Activated naive CD8-positive, alpha-beta T cell treated with anti-CD3 and anti-CD28 coated beads for 36 hours (primary cell): ENCODE measurements at places on chromosomes 12 and 14. TPM values are rescaled to one million over a fixed set of nuclear protein-coding genes. Genes with fewer than 3 reads are reported as not detected.

APOF gene
- total RNA-seq: not detected

INF2 gene
- 67.8 TPM for total RNA-seq

SLC7A8 gene
- 2.8 TPM for total RNA-seq

LMO3 gene
- not detected for total RNA-seq

FAM90A1 gene
- 0.41 TPM for total RNA-seq

ERP29 gene
- 85.6 TPM for total RNA-seq

ADAM21 gene
- total RNA-seq: 0.24 TPM

IPO8 gene
- 45.7 TPM for total RNA-seq

PIP4P1 gene
- 27.6 TPM for total RNA-seq

POTEG gene
- not detected for total RNA-seq

DNA sequence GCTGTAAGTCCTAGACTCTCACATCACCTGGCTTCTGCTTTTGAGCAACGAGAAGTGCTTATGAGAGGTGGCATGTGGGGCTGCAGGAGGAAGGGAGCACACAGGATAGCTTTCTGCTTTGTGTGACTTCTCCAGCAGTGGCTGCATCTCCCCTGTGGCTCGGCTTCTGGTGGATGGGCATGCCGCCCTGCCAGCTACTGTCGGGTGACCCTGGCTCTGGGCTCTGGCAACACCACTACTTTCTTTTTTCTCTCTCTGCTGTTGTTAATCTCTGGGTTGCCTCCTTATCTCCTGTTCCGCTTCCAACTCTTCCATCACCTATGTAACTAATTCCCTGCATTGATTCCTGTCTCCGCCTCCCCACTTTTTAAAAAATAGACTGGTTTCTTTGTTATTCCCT, 209.1 kb upstream of the DAAM1 start:
- H3K27me3 ChIP-seq: no peaks in the 10 kb centered on the region
- H3K4me1 ChIP-seq: no peaks in the 10 kb centered on the region
- no peak overlapping the region for H3K27ac ChIP-seq
- H3K4me3 ChIP-seq: no peak overlapping the region
- no peaks in the 10 kb centered on the region for H3K36me3 ChIP-seq

- no peaks in the 10 kb centered on the region for H3K4me1 ChIP-seq
- no peak overlapping the region for H3K27ac ChIP-seq
- DNase-seq: no peak
- H3K4me3 ChIP-seq: no peak overlapping the region
Measured at GRCh38 chr12:82675246-82675645, 11.5 kb upstream of the TMTC2 start.

GRCh38 chr12:46184798-46185595, 83.8 kb downstream of the SLC38A1 start:
- H3K36me3 ChIP-seq: peaks cover 59% of the 10 kb centered on the region
- no peaks in the 10 kb centered on the region for H3K27me3 ChIP-seq
- peaks cover 38% of the 10 kb centered on the region for H3K4me1 ChIP-seq
- no peak overlapping the region for H3K4me3 ChIP-seq
- no peak for DNase-seq

DNA sequence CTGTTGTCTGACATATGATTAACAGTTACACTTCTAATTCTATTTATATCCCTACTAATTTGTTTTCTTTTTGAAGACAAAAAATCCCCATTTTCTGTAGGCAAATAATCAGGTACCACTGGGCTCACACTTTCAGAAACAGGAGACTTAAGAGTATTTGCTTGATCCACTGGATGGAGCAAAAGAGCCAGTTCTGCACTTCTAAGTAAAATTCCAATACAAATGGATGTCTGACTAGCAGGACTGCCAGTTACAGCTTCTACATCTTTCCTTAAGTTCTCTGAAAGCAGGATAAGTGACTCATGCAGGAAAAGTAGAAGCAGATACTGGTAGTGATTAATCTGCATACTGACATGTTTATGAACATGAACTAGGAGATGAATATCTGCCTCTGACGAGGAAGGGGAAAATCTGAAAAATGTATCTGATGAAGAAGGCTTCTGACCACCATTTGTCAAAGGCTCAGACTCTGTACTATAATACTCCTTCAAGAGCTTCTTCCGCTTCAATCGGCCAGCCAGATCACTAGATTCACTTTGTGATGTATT, 73.8 kb upstream of the ANKS1B start:
- H3K36me3 ChIP-seq: peaks cover 34% of the 10 kb centered on the region
- no peak for DNase-seq
- no peak overlapping the region for H3K4me3 ChIP-seq
- H3K4me1 ChIP-seq: no peaks in the 10 kb centered on the region

GRCh38 chr12:66092559-66093269, 37.8 kb downstream of the LLPH start:
- H3K27ac ChIP-seq: no peak overlapping the region
- DNase-seq: no peak

DNA sequence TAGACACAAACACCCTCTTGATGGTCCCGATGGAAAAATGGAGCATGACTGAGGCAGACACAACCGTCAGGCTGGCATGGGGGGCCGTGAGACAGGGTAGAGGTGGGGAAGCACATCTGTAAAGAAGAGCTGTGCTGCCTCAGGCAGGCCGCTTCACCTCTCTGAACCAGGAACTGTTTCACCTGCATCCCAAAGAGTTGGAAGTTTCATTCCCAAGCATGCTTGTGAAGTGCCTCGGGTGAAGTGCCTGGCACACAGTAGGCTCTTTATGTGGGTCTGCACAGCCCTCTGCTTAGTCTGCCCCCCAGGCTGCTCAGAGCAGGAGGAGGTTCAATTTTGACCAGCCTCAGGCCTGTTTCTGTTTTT, 685 bp upstream of the SERPINA1 start:
- no peak overlapping the region for H3K27ac ChIP-seq
- DNase-seq: no peak
- peaks cover 2% of the 10 kb centered on the region for H3K36me3 ChIP-seq
- no peaks in the 10 kb centered on the region for H3K27me3 ChIP-seq

- no peak overlapping the region for H3K27ac ChIP-seq
- H3K4me1 ChIP-seq: peaks cover 14% of the 10 kb centered on the region
- no peak overlapping the region for H3K4me3 ChIP-seq
- H3K36me3 ChIP-seq: peaks cover 45% of the 10 kb centered on the region
- DNase-seq: no peak
- no peaks in the 10 kb centered on the region for H3K27me3 ChIP-seq
Measured at GRCh38 chr14:69424149-69424923, 25.8 kb downstream of the SLC39A9 start.

DNA sequence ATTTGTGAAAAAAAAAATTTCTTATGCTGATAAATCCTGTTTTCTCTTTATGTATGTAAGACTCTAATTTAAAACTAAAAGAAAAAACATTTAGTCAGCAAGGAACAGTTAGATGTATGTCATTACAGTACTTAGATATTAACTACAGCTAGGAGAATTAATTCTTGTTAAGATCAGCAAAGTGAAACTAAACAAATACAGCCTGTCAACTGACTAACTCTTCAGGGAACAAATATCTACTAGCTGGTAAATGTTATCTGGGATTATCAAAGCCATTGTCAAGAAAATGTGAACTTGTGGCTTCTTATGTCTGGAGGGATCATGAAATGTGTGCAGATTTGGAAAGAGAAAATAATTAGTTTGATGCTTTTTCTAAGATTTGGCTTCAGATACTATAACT, 27.5 kb downstream of the MGAT4C start:
- H3K27me3 ChIP-seq: no peaks in the 10 kb centered on the region
- no peaks in the 10 kb centered on the region for H3K4me1 ChIP-seq
- no peaks in the 10 kb centered on the region for H3K36me3 ChIP-seq
- no peak for DNase-seq

DNA sequence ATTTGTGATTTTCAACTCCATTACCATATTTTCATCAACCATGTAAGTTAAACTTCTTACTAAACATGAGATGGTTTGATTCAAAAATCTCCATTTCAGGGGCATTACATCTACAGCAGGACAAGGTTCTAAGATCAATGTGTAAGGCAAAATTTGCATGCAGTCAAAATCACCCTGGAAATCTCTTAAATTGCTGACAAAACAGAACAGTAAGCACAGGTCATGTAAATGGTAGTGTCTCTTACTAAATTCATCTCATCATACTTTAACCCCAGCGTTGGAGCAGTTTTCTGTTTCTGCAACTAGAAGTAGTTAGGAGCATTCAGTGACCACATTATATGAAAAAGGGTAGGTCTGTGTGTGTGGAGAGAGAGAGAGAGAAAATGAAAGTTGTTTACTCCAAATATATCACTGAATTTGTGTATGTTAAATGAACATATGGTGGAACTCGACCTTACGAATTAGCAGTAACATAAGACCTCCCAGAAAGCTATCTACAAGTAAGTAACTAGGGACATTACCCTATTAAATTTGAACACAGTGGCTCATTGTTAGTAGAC, 227.5 kb downstream of the SSPN start:
- no peak overlapping the region for H3K4me3 ChIP-seq
- peaks cover 17% of the 10 kb centered on the region for H3K36me3 ChIP-seq
- no peaks in the 10 kb centered on the region for H3K27me3 ChIP-seq
- no peaks in the 10 kb centered on the region for H3K4me1 ChIP-seq
- H3K27ac ChIP-seq: no peak overlapping the region

GRCh38 chr12:131223791-131224225, 270.1 kb downstream of the ADGRD1 start:
- H3K36me3 ChIP-seq: no peaks in the 10 kb centered on the region
- no peak overlapping the region for H3K4me3 ChIP-seq
- H3K27ac ChIP-seq: no peak overlapping the region
- H3K27me3 ChIP-seq: peaks cover 24% of the 10 kb centered on the region
- DNase-seq: no peak
- peaks cover 9% of the 10 kb centered on the region for H3K4me1 ChIP-seq

GRCh38 chr14:37247791-37248461, 50.2 kb downstream of the MIPOL1 start:
- H3K27ac ChIP-seq: no peak overlapping the region
- no peaks in the 10 kb centered on the region for H3K4me1 ChIP-seq
- no peaks in the 10 kb centered on the region for H3K36me3 ChIP-seq
- peaks cover 8% of the 10 kb centered on the region for H3K27me3 ChIP-seq
- DNase-seq: no peak

GRCh38 chr14:101544550-101544949, 16.7 kb upstream of the DIO3 start:
- no peaks in the 10 kb centered on the region for H3K4me1 ChIP-seq
- H3K27me3 ChIP-seq: peaks cover 3% of the 10 kb centered on the region

DNA sequence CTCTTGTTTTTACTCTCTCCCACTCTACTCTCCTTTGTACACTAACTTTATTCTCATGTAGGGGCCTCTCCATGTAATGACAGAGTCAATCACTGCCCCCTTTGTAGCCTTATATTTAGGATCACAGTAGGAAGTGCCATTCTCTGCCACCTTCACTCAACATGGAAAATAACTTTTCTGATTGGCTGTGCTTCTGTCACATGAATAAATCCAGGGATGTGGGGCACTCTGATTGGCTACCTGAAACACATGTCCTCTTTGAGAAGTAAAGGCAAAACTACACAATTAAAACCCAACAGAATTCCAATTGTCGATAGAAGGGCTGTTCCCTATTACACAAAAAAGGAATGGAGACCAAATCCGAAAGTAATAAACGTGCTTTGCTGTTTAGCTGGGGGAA, at the start of gene RNASE9:
Gene RNASE9 (minus strand): TSS at position 87 of the 400 bp plus-strand sequence.
- H3K4me3 ChIP-seq: no peak within 1 kb of the TSS
- no peaks in the 10 kb centered on the region for H3K36me3 ChIP-seq
- no peaks in the 10 kb centered on the region for H3K27me3 ChIP-seq
- H3K27ac ChIP-seq: no peak within 1 kb of the TSS
- H3K4me1 ChIP-seq: no peaks in the 10 kb centered on the region
- no peak for DNase-seq
